Stimulated activated naive CD4-positive, alpha-beta T cell treated with Interleukin-2 at 50 U/mL for 16 hours (primary cell): ENCODE measurements at places on chromosomes 2 and 18.

DNA sequence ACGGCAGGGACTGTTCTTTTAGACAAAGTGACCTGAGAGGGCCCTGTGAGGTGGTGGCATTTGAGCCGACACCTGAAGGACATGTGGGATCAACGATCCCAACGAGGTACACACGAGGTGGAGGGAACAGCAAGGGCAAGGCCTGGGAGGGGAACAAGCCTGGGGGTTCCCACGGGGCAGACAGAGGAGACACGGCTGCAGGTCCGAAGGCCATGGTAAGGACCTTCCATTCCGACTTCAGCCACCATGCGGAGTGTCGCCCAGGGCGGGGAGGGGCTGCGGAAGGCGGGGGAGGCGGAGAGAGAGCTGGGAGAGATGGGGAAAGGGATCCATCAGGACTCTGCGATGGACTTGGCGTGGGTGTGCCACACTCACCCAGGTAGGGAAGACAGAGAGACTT is 151.8 kb downstream of the HDAC4 start:
- no peak for DNase-seq

- no peak for DNase-seq
Measured at GRCh38 chr2:136308611-136309010, 190.7 kb upstream of the CXCR4 start.

DNA sequence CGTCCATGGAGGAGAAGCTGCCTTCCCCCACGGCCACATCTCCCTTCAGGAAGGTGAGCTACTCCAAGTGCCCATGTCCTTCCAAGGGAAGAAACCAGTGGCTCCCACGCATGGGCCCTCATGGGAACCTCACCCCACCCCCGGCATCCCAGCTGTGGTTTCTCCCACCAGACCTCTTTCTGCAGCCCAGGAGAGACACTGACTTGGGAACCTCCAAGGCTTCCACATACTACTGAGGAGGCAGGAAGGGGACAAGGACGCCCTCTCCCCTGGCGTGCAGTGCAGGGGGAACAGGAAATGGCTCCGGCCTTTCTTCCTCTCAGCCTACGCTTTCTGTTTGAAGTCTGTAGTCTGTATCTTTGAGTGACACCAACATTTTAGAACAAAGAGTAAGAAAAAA is 104.5 kb upstream of the EPC2 start:
- no peak for DNase-seq

GRCh38 chr2:104473546-104473945 is 380.4 kb upstream of the POU3F3 start:
- DNase-seq, result no peak

- no peak for DNase-seq
Measured at GRCh38 chr2:119688616-119689015, 9.6 kb downstream of the TMEM177 start.

DNA sequence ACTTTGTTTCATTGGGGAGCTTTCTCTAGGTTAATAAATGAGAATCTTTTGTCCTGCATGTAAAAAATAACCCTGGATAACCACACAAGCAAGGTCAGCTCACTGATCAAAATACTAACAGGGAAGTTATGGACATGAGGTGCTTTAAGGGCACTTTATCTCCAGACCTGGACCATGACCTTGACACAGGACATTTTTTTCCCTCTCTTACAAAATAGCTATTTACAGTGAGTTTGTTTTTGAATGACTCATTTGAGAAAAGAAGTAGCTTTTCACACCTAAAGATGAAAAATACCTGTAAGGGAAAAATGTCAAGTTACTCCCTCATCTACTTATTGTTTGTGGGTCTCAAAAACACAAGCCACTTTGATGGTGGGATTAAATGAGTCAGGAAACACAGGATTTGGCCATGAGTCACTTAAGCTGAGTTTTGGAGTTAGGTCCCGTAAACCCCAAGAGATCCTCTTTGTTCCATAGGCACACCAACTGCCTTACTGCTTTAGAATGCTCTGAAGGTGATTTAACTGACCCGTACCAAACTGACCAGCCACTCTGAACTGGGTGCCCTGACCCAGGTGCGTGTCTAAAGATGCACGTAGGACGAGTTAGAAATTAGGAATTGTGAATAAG is 479.3 kb upstream of the NXPH2 start:
- DNase-seq, result no peak

- no peak for DNase-seq
Measured at GRCh38 chr18:50432915-50433314, 58.1 kb downstream of the SKA1 start.

GRCh38 chr2:229043681-229044080 is 227.4 kb downstream of the PID1 start:
- DNase-seq, result no peak

GRCh38 chr2:151902829-151903228 is 74.6 kb upstream of the ARL5A start:
- no peak for DNase-seq

- DNase-seq, result no peak
Measured at GRCh38 chr2:143162997-143163396, 33.8 kb downstream of the ARHGAP15 start.

DNA sequence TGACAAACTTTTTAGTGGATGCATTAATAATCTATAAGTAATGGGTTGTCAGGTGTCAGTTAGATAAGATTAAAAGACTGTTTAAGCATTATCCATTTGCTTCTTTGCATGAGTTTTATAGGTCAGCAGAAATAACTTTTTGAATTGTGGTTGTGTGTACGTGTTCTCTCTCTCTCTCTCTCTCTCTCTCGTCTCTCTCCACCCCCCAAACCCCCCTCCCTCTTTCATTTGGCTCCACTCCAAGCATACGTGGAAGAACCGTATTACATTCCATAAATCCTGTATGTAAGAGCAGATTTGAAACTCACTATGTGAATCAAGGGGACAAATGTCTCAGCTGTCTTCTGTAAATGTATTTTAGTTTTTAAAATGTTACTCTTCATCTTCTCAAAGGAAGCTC is 120.2 kb downstream of the MEIS1 start:
- DNase-seq, result no peak

GRCh38 chr2:10278029-10278762 is 24.5 kb upstream of the HPCAL1 start:
- peak; percentile 11 for DNase-seq
